ENCODE measurements at places on chromosomes 2 and 18. TPM values are rescaled to one million over a fixed set of nuclear protein-coding genes. Genes with fewer than 3 reads are reported as not detected.

The TTN gene
- total RNA-seq: 1.1 TPM

The SLC4A5 gene
- total RNA-seq: 4.3 TPM

The CYP1B1 gene
- total RNA-seq: 2.7 TPM

The UGT1A9 gene
- total RNA-seq: under 0.01 TPM

The TUBB8B gene
- total RNA-seq: not detected

Measured in hematopoietic multipotent progenitor cell (in vitro differentiated cells).